Stimulated activated CD8-positive, alpha-beta memory T cell treated with anti-CD3 and anti-CD28 coated beads, Interleukin-15, amount 100 ng/mL, for 24 hours (primary cell): ENCODE measurements at places on chromosomes 6 and 20.

- DNase-seq = no peak
These were observed 886 bp downstream of the ROMO1 start for GRCh38 chr20:35699957-35700624.

DNA sequence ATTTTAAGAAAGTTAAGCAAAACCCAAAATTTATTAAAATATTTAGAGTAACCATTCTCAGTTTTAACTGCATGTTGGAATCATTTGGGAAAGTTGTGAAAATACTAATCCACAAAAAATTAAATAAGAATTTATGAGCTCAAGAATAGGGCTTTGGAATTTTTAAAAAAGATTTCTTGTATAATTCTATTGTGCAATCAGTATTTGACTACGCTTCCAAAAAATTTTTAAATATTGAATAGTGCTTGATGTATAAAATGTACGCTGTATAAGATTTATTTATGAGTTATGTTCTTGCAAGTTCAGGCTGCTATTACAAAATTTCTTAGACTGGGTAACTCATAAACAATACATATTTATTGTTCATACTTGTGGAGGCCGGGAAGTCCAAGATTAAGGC is 571.7 kb downstream of the MMUT start:
- no peak for DNase-seq

DNA sequence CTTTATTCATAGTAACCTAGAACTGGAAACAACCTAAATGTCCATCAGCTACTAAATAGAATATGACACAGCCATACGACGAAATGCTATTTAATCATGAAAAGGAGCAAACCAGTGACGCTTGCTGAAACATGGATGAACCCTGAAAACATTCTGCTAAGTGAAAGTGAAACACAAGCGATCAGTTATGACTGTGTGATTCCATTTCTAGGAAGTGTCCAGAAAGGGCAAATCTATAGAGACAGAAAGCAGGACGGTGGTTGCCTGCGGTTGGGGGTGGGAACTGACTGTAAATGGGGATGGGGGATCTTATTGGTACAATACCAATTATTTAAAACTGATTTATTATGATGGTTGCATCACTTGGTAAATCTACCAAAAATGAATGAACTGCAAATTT is 126.8 kb downstream of the IPCEF1 start:
- no peak for DNase-seq

DNA sequence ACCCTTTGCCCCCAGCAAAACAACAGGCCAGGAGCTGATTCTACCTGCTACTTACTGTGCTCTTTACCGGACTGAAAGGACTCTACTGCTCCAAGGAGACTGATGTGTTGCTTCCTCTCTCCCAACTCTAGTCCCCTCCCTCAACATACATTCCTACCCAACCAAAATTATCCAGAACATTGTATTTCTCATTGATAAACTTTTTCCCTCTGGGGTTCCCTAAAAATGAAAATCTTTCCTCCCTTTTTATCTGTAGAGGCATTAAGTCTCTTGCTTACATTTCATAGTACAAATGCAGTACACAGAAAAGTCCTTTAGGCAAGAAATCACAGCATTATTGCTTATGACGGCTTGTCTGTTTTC is 940 bp upstream of the HS3ST5 start:
- no peak for DNase-seq

DNA sequence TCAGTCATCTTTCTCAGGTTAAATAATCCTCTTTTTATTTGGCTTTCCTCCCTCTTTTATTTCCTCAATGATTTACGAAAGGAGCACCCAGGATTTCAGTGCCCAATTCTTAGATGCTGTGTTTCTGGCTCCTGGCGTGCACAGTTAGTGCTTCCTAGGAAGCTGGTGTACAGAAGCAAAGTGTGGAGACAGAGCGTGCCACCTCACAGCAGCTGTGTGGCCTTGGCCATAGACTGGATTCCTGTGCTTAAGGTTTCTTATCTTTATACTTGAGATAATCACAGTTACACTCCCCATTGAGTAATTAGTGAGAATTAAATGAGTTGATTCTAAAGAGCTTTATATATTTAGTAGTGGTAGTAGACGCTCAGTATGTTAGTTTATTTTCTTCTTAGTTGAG is 39.7 kb upstream of the GJA1 start:
- no peak for DNase-seq

DNA sequence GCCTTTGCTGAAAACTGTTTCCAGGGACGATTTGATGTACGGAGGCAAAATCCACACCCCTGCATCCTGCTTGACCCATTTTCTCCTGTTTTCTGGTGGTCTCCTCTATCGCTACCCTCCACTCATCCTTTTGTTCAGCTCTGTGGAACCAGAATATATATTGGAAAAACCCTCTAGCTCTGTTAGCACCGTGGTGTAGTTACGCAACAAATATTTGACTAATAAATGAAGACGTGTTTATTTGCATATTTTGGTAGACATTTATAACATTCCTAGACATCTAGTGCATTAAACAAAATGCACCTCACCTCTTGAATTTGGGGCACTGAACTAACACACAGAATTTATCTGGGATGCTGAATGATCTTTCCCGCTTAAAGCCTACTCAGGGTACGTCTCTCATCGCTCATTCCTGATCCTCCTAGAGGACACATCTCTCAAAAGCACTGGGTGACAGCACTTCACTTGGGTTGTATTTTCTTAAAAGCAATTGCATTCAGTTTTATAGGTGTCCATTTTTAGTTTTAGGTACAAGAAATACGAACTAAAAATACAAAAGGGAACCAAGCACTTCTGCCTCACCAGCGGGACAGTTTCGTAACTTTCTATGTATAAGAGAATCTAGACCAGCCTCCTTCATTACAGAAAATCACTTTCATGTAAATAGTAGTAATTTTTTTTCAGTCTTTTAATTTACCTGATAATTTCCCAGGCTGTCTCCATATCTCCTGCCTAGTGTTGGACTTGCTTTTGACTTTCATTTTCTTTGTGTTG is 59.2 kb downstream of the SNRNP48 start:
- no peak for DNase-seq

- DNase-seq = no peak
These were observed 10.5 kb upstream of the KIAA1755 start for GRCh38 chr20:38270869-38271605.

- DNase-seq = no peak
These were observed 61.6 kb upstream of the SNX9 start for GRCh38 chr6:157761331-157761921.

- no peak for DNase-seq
These were observed 28.5 kb upstream of the ELOVL5 start for GRCh38 chr6:53377289-53377688.

GRCh38 chr6:16154904-16155303 is 26.0 kb downstream of the MYLIP start:
- DNase-seq = no peak

- no peak for DNase-seq
These were observed 6.5 kb upstream of the NCOA6 start for GRCh38 chr20:34831936-34832335.

- DNase-seq = no peak
These were observed 74.7 kb downstream of the TTLL2 start for GRCh38 chr6:167399599-167399998.

GRCh38 chr6:25960734-25961133 is 1.9 kb upstream of the TRIM38 start:
- no peak for DNase-seq

GRCh38 chr6:135680964-135681913 is 170.3 kb upstream of the PDE7B start:
- no peak for DNase-seq

- no peak for DNase-seq
These were observed 169.2 kb downstream of the DTNBP1 start for GRCh38 chr6:15493437-15494168.

DNA sequence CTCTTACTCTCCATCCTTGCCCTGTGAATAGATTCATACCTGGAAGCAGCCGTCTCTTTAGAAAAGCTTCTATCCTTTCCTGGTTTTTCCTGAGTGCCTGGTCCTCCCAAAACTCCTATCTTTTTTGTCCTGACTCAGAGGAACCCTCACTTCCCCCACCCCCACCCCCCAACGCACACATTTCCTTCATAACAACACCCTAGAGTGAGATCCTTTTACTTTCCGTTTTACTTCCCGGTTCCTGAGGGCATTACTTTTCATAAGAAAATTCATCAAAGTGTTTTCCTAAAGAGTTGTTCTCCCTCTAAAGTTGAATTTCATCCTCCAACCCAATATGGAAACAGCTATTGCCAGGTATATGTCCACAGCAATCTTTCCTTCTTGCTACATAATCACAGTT is 327.0 kb downstream of the NRN1 start:
- DNase-seq = no peak

DNA sequence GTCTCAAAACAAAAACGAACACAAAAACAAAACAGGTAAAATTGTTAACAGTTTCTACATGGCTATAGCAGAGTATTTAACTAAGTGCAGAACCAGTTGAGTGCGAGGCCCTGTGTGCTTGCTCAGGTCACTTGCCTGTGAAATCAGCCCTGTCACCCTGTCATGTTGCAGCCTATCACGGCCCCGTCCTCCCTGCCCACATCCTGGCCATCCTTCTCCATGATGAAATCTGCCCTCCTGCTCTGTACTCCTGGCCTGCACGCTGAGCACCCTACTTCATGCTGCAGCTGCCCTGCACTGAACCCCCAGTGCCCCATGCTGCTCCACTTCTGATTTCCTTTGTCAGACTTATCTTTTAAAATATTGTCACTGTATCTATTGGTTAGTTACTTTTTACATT is 62.4 kb downstream of the DTD1 start:
- no peak for DNase-seq

- no peak for DNase-seq
These were observed 91.9 kb upstream of the HSF2 start for GRCh38 chr6:122307577-122307976.

- no peak for DNase-seq
These were observed 40.0 kb upstream of the ANKRD60 start for GRCh38 chr20:58268421-58268821.

- no peak for DNase-seq
These were observed 68.5 kb upstream of the SASH1 start for GRCh38 chr6:148273962-148274752.

DNA sequence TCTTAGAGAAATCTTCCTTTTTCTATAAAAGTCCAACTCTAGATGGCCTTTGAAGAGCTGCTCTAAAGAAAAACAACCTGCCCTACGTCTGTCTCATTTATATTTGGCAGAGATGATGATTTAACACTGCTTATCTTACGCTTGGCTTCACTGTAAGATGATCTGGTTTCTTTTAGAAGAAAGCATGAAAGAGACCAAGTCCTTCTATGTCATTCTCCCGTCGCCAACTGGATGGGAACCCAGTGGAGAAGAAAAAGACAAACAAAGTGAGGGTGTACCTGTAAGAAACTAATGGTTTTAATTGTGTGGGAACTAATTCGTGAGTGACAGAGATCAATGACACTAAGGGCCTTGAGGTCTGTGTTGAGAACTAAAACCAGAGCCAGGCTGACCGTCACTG is 92.8 kb downstream of the MBOAT1 start:
- DNase-seq = no peak

DNA sequence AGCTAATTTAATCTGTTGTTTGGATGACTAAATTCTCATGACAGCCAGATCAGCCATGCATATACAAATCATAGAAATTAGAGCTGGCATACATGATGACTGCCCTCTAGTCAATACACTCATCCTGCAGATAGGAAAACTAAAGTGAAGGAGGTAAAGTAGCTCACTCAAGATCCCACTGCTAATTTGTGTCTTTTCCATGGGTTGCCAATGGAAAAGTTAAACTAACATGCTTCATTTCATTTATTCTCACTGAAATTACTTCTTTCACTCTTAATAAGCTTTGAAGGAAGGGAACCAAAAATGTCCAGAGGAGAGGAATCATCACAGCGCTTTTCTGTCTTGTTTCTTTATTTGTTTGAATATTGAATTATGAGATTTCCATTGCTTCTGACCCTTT is 308.2 kb downstream of the GJA1 start:
- DNase-seq = no peak
